Muscle of leg (tissue), 16 donors: ENCODE measurements at places on chromosomes 3 and 15. TPM values are rescaled to one million over a fixed set of nuclear protein-coding genes. Genes with fewer than 3 reads are reported as not detected.

- peak; percentile 57 for DNase-seq
Observed at GRCh38 chr3:171459137-171459941, 866 bp downstream of the TNIK start.

- DNase-seq = no peak
Observed at GRCh38 chr15:42504631-42505030, 9.2 kb downstream of the SNAP23 start.

Gene PDE12
- 7.2 TPM for polyA plus RNA-seq

GRCh38 chr3:23653647-23654525, 151.9 kb upstream of the UBE2E1 start:
- no peak for DNase-seq

GRCh38 chr3:167976516-167977361, 119.0 kb downstream of the GOLIM4 start:
- DNase-seq = peak; percentile 57

Gene MRPS11
- polyA plus RNA-seq = 46.8 TPM

- DNase-seq = no peak
Observed at GRCh38 chr3:134282659-134283047, 32.0 kb upstream of the RYK start.

DNA sequence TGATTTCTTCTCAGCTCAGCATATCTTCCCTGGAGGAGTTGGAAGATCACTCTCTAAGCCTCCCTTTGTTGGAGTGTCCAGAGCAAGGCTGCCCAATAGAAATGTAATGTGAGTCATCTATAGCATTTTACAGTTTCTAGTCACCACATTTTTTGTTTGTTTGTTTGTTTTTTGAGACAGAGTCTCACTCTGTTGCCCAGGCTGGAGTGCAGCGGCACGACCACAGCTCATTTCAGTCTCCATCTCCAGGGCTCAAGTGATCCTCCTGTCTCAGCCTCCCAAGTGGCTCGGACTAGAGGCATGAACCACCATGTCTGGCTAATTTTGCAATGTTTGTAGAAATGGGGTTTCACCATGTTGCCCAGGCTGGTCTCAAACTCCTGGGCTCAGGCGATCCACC, 21.3 kb downstream of the KLHL6 start:
- no peak for DNase-seq

DNA sequence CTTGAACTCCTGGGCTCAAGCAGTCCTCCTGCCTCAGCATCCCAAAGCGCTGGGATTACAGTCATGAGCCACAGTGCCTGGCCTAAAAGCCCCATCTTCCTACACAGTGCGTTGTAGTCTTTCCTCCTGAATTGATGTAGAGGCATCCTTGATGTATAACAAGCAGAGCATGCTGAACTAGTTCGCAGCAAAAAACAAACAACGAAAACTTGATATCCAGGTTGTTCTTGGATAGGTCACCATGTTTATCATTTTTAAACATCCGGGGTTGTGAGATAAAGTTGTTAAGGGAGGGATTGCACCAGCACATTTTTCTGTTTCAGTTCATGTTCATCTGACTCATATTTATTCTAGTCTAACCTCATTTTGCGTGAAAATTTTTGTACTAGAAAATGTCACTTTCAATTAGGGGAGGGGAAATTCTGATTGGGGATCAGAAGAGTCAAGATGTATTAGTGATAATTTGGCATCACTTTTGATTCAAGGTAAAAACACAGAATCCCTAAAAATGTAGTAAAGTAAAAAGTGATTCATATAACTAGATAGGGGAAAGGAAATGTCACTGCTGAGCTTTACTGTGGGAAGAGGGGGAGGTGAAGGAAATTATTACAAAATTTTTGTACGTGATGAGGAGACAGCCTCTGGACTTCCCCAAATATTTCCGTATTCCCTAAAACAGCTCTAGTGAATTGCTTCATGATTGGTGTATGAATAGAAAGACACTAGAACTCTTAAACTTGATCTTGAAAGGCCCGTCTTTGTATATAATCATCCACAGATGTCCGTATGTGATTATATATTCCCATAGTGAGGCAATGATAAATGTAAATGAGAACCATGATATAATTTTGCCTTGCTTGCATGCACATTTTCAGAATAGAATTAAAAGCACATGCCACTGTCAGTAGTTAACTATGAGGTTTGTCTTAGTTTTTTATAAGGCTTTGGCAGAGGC, 22.9 kb downstream of the RAB8B start:
- DNase-seq = peak; percentile 93

DNA sequence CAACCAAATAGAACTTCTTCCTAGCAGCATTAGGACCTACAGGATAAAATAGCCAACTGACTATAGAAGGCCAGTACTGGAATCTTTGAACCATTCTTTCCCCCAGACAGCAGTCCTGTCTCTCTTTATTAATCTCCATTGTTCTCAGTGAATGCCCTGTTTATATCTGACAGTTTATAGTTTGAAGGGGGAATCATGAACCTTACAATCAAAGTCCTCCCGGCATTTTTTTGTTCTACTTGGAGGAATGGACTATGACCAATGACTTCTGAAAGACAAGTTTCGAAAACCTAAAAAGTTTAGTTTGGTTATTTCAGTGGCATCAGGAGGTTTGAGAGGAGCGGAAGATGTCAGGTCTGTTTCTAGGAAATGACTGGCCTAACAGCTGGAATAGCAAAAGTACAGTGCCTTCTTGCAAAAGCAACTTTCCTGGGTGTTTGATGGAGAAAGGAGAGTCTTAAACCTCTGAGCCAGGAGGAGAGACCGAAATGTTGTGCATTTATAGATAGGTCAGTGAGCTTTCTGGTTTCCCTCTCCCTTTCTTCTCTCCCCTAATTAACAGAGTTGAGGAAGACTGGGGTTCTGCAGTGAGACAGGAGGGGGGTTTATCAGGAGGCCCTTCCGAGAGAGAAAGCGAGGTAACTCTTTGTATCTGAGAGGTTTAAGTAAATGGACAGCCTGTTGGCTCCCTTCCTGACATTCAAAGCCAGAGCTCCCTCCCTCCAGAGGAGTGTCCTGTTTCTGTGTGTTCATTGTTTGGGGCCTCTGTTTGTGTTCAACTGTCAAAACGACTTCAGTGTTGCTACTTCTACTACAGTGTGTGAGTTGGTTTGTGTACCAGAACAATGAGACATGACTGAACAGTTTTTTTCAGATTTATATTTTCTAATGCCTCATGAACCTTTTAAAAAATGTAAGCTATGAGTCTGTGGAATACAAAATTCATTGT, 383.0 kb upstream of the RARB start:
- peak; percentile 80 for DNase-seq

DNA sequence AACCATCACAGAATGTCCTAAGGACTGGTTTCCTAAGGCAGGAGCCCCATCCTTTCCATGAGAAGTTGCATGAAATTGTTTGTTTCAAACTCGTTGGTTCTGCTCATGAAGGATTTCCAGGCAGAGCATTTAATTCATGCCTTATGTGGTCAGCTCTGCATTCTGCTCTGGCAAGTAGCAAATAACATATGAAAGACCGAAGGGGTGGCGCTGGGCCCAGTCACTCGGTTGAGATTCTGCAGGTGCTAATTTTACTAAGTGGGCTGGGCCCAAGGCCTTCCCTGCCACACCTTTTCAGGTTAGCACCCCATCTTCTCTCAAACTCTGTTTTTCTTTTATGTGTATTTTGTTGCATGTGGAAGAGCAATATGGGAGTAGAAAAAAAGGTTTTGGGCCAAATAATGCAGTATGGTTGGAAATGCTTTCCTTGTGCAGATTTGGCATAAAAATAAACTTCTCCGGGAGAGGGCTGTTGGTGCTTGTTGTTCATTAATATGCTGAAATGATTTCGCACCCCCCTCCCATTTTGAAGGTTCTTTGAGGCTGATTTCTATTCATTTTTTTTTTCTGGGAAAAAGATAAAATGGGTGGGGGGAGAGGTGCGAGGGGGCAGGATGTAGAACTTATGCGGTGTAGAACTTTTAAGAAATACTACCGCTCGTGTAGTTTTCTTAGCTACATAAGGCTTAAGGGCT, 182.9 kb upstream of the FEZF2 start:
- DNase-seq = no peak

GRCh38 chr3:129461022-129461421, 21.0 kb downstream of the IFT122 start:
- no peak for DNase-seq

Gene GOLGA6D
- polyA plus RNA-seq = 0.65 TPM

GRCh38 chr3:132256989-132257388, 60.2 kb upstream of the ACP3 start:
- DNase-seq = peak; percentile 32

DNA sequence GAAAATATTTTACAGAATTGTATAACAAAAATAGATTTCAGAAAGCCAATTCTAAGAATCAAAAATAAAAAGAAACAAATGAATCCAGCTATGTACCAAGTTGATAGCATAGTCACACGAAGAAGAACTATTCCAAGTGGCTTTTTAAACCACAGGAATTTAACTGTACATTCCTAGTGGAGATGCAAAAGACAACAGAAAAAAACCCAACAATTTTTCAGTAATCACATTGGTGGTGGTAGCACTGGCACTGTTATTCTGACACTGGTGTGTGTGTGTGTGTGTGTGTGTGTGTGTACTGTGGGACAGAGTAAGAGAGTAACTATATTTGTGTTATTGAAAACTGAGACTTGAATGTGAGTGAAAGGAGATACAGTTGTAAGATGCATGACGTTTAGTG, 9.1 kb downstream of the BFSP2 start:
- no peak for DNase-seq

Gene PLSCR2
- not detected for polyA plus RNA-seq

Gene NECTIN3
- polyA plus RNA-seq = 29.1 TPM

- no peak for DNase-seq
Observed at GRCh38 chr3:32438596-32439344, 47.1 kb downstream of the CMTM7 start.

- no peak for DNase-seq
Observed at GRCh38 chr3:52361011-52361410, 44.9 kb downstream of the DNAH1 start.

DNA sequence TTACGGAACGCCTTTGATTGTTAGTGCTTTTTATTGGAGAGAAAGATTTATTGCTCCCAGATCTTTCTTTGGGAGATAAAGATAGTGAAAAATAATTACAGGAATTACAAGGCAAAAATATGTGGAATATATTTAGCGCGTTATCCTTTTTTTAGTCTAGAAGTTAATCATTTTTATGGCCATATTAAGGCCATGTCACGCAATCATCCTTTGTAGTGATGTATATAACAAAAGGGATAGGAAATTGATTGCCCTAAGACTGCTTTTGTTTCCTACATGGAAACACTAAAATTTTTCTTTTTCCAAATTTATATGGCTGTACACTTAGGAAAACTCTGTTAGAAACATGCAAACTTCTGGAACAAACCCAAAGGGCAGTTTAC, 1.5 kb downstream of the TRPC1 start:
- peak; percentile 35 for DNase-seq

GRCh38 chr3:185200639-185201038, 47.8 kb upstream of the C3orf70 start:
- DNase-seq = no peak

DNA sequence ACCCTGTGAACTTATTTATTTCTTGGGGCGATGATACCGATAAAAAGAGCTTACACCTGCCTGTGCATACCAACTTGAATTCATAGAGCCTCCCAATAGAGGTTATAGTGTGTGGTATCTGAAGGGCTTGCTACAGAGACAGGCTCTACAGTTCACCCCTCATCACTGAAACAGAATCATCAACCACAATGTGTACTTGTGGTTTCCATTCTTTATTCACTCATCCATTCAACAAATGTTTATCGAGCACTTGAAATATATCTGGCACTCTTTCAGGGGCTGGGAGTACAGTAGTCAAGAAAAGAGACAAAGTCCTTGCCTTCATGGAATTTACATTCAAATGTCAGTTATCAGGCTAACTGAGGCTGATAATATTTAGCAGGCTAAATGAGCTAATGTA, 134.4 kb upstream of the SKOR1 start:
- DNase-seq = no peak

- no peak for DNase-seq
Observed at GRCh38 chr3:66376568-66376967, 124.3 kb downstream of the LRIG1 start.

DNA sequence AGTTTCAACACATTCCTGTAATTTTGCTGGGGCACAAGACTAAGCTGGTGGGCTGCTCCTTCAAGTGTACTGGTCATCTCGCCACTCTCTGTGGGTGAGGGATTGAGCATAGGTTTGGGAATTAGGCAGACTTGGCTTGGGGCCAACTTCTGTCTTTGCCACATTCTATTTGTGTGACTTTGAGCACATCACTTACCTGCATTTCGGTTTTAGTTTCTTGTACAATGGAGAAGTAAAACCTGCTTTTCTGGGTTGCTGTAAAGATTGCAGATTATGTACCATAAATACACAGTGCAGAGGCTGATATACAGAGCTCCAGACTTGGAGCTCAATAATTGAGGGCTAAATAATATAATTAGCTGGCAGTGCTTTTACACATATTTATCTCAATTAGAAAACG, 162.1 kb downstream of the C3orf38 start:
- DNase-seq = no peak

Gene RAB6B
- 7.9 TPM for polyA plus RNA-seq

Gene PARP15
- polyA plus RNA-seq = 2.8 TPM

Gene ADAMTS9
- 88.6 TPM for polyA plus RNA-seq

GRCh38 chr3:37902674-37903073, 41.0 kb downstream of the CTDSPL start:
- no peak for DNase-seq

- peak; percentile 55 for DNase-seq
Observed at GRCh38 chr3:133301194-133301593, 98.7 kb upstream of the BFSP2 start.

Gene VGLL3
- 12.5 TPM for polyA plus RNA-seq

DNA sequence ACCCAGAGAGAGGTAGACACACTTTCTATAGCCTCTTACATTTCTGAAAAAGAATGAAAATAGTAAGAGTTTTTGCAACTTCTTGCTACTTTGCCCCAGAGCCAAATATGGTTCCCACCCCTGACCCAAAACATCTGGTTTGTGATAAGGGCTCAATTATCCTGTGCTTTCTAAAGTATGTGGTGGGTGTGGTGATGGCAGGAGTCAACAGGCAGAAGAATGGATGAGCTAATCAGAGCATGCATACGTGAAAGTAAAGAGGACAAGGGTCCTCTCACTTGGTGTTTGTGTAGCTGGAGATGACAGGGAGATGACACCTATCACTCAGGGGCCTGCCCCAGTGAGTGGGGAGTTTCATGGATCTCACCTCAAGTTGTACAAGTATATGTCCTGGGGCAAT, 19.1 kb downstream of the KBTBD8 start:
- no peak for DNase-seq

- peak; percentile 49 for DNase-seq
Observed at GRCh38 chr15:68517285-68517761, 61.5 kb upstream of the CORO2B start.

- DNase-seq = peak; percentile 84
Observed at GRCh38 chr15:98525661-98526001, 122.7 kb upstream of the IGF1R start.

Gene IGSF11
- 0.82 TPM for polyA plus RNA-seq

DNA sequence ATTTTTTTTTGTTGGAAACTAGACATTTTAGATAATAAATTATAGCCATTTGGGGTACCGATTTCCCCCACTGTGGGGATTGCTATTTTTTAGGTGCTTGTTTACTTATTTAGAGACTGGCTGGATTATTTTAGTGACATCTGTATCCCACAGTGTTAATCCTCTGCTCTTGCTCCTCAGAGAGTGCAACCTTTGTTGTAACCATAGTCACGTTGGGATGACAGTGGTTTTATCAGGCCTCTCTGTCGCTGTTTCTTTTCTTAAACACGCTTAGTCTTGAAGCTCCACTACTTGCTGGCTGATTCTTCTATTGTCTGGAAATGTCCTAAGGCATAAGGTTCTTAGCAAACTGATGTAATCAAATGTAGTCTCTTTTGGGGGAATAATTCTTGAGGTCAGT, 451.6 kb upstream of the SEMA6D start:
- DNase-seq = peak; percentile 33

Gene SMCO1
- 1.9 TPM for polyA plus RNA-seq

GRCh38 chr15:98034731-98035130, 74.2 kb downstream of the ARRDC4 start:
- DNase-seq = no peak
